Fibroblast of skin of right quadriceps (primary cell): ENCODE measurements at places on chromosomes 7 and 10.

GRCh38 chr10:20299034-20299736, 483.0 kb downstream of the PLXDC2 start:
- DNase-seq, result peak; percentile 46

GRCh38 chr7:1639071-1639470, 31.0 kb upstream of the ELFN1 start:
- no peak for DNase-seq

- no peak for DNase-seq
Observed at GRCh38 chr10:63595072-63595471, 73.9 kb downstream of the REEP3 start.

DNA sequence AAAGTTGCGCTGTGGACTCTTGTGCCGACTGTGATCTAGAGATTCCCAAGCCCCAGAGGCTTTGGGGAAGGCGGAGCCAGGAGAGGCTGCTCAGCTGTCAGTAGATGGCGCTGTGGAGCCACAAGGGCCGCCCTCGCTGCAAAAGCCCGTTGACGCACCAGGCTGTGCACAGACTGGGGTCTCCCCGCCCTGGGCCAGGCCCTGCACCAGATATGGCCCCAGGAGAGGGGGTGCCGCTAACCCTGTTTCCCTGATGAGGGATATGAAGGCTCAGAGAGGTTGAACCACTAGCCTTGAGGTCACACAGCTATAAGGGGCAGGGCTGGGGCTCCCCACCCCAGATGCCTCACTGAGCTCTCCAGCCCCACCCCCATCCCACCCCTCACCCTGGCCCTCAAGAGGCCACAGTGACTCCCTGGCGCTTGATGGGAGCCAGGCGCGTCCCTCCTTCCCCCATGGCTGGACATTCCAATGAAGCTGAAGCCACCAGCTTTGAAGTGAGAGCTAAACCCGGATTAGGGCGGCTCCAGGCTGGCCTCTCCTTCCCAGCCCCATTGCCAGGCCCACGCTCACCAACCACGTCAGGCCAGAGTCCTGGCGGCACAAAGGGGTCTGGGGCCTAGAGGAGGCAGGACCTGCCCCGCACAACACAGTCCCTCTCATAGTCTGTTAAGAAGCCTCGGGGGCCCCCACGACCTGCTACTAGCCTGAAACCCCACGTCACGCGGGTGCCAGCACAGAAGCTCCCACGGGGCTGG, 26.4 kb downstream of the MYL10 start:
- DNase-seq, result peak; percentile 63

DNA sequence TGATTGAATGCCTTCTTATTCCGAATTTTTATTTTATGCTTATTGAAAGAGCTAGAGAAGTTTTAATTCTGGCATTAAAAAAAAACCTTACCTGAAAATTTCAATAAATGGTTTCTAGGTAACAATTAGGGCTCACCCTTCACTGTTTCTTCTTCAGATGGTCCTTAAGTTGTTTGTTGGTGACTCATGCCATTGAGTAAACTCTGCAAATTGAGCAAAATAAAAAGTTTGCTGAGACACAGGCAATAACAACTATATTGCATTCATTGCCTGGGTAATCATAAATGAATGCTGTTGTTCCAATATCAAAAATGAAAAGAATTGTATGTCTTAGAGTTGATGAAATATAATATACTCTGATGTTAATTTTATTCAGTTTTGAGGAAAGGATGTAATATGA, 300.3 kb downstream of the CDK14 start:
- no peak for DNase-seq

DNA sequence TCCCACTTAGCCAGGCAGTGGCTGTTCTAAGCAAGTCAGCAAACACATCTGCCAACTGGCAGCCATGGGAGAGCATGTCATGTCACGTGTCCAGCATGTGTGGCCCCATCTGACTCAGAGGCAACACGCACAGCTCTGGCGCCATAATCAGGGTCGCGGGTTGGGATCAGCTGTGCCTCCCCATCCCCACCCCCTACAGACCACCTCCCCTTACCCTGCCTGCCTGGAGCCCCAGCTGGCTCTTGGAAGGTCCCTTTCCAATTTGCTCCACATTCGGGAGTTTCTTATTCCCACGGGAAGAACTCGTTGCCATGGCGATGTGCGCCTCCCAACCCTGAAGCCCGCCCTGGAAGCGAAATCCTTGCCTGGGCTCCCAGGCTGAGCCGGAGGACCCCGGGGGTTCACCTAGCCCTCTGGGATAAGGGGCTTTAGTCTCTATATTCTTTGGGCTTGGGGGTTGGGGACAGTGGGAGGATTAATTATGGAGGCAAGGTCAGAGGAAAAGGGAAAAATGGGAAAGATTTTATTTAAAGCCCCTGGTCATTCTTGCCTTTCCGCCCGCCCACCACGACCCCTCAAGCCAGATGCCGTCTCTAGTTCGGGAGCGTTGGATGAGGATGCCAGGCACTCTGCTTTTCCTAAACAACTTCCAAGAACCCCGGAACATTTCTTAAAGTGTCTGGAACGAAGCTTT, 283.7 kb downstream of the ZEB1 start:
- DNase-seq, result peak; percentile 77

DNA sequence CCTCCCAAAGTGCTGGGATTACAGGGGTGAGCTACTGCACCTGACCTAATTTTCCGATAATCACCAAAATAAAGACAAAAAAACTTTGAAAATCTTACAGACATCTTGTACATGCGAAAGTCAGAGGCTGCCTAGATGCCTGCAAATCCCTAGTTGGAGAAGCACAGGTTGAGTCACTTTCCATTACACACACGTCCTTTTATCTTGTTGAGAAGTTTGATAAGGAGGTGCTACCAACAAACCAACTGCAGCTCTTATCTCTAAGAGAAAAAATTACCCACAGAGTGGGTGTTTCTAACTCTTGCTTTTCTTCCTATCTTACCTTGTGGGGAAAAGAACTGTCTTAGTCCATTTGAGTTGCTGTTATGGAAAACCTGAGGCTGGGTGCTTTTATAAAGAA, 589.8 kb downstream of the GALNT17 start:
- no peak for DNase-seq

- DNase-seq, result peak; percentile 16
Observed at GRCh38 chr10:16646181-16647059, 124.7 kb upstream of the C1QL3 start.
